ENCODE measurements at places on chromosomes 5 and 9.

GRCh38 chr5:89129941-89130340 lies 247.0 kb upstream of the MEF2C start:
- no peak for DNase-seq

- no peak for DNase-seq
These were observed 42.7 kb upstream of the ZNF608 start for GRCh38 chr5:124789104-124789605.

- DNase-seq = no peak
These were observed 417.0 kb upstream of the ADAMTSL1 start for GRCh38 chr9:18056993-18057369.

DNA sequence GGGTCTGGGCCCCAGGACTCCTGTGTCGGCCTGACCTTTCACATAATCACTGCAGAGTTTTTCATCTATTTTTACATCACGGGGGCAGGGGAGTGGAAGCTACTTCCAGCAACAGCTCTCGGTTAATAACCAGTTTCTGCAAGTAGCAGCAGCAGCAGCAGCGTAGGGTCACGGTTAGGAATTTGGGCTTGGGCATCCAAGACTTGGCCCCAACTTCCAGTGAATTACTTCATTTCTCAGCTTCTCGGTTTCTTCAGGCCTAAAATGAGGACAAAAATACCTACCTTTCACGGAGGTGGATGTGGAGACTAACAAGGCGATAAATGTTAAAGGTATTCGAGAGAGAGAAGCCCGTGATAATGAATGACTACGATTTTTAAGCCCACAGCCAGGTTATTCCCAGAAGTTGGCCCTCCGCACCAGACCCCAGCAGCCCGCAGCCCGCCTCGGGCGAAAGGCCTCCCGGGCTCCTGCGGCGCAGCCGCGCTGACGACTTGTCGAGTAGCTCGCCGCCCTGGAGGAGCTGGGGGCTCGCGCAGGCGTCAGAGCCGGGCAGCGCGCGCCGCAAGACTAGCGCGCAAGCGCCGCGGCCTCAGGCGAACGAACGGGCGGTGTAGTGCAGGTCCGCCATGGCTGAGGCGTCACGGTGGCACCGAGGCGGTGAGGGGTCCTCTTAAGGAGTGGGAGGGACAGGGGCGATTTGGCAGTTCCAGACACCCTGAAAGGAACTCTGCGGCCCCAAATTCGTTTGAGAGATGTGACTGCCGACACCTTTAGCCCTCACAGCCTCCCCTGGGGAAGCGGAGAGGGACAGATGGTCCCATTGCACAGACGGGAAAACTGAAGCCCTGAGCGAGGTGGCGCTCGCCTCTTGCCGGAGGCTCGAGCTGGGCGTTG lies at the start of gene PKD2L2:
PKD2L2 (plus strand) TSS at position 595 of the 897 bp plus-strand sequence; CDS start at position 630, 35 bp downstream.
- DNase-seq = peak; percentile 78

GRCh38 chr5:142239394-142240159 lies 85.2 kb downstream of the SPRY4 start:
- DNase-seq = no peak

- no peak for DNase-seq
These were observed 441.9 kb downstream of the ARHGEF28 start for GRCh38 chr5:74067748-74068541.

GRCh38 chr5:21236971-21237427 lies 1249.0 kb upstream of the CDH18 start:
- no peak for DNase-seq

- no peak for DNase-seq
These were observed 639 bp downstream of the AMACR start for GRCh38 chr5:34007201-34007620.

- no peak for DNase-seq
These were observed at the start of gene DAPK1 for GRCh38 chr9:87497604-87498045. DAPK1 (plus strand) TSS chr9:87497867; CDS start chr9:87499078, 1,211 bp downstream.

GRCh38 chr9:127389381-127390247 lies 7.4 kb upstream of the SLC2A8 start:
- DNase-seq = no peak

DNA sequence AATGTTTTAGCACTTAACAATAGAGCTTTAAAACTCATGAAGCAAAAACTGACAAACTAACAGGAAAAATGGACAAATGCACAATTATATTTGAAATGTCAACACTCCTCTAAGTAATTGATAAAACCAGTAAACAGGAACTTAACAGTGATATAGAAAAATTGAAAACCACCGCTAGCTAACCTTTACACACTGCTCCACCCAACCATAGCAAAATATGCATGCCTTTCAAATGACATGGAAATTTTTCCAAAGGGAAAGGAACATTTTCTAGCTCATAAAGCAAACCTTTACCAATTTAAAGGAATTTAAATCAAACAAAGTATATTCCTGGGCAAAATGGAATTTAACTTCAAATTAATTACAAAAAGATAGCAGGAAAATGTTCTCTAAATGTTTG lies 109.2 kb downstream of the ADAMTS19 start:
- no peak for DNase-seq

DNA sequence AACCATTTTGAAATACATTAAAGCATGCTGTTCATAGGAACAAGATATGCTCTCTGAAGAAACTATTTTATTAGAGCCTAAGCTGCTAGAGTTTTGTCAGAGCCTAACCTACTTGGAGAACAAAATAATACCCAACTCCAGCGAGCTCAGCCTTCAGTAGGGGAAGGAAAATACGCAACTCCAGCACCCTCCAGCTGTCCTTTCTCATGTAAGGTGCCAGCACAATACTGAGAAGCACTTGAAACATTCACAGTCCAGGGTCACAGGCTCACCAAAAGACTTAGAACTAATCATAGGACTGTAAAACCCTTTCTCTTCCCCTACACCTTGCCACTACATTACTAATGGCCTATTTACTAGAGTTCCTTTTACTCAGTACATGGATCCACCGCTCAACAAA lies 18.9 kb downstream of the DPYSL3 start:
- no peak for DNase-seq

DNA sequence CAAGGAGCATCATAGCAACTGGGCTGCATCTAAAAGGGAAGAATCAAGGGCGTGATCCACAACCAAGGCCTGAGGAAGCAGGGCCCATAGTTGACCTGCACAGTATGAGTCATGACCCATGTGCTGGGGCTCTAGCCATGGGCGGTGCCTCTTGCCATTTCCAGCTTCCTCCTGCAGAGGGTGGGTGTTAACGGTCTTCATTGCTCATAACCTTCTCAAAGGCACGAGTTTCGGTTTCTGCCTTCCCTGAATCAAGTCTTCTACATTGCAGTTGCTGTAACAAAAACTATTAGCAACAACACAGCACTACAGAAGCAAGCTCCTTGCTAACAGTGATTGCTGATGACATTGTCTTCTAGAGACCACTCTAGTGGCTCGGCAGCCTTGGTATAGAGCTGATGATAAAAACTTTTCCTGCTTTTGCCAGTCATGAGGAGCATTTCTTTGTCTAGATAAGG lies 66.9 kb downstream of the CTSL start:
- no peak for DNase-seq

DNA sequence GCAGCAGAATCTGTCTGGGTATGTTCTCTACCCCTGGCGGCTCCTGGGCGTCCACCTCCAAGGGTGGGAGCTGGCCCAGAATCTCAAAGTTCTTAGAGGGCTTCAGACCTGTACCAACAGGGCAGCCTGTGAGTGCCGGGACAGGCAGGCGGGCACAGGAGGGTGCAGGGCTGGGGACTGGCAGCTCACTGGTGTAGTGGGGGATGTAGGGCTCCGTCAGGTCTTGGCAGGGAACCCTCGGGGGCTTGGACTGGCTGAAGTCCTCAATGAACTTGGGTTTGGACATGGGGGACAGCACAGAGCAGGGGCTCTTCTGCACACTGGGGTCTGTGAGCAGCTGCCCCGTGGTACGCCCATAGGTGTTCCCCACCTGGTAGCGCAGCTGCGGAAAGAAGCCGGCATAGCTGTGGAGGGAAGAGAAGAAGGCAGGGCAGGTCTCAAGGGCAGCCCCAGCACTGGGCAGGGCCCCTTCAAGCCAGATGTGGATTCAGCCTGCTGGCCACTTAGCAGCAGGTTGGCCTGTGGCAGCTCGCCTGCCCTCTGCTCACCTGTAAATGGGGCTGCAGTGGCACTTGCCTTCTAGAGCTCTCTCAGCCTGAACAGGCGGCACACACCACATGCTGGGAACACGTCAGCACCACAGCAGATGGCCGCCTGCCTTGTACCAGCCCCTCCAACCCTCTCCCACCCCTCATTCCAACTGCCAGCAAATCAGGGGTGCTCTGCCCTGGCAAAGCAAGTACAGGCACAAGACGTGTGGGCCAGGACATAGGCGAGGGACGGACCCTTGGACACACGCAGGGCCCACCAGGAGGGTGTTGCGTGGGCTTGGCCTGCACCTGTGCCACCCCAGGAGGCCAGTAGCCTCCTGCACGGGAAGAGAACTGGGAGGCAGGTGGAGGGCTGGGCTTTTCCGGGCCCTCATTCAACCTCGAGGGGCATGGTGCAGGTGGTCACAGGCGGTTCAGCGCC lies 4.6 kb downstream of the TUBB4B start:
- DNase-seq = no peak

DNA sequence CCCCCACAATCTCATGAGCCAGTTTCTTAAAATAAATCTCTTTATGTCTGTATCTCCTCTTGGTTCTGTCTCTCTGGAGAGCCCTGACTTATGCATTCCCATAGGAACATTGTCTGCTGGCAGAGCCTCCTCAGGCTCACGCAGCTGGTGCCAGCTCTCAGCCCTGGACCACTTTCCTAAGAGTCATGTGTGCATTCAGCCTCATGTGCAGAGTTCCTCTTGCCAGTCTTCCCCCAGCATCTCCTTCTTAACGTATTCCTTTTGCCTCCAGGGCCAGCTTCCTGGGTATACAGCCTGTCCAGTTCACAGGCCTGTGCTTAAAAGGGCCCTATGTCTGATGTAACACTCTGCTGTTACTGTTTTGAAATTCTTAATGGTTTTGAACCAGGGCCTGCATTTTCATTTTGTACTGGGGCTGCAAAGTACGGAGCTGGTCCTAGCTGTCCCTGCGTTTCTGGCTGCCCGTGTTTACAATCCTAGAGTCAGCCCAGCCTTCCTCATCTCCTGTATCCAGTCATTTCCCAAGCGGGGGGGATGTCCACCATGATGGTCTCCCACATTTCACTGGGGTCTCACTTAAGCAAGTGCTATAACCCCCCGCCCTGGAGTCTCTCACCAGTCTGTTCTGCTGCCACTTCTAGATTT lies 18.1 kb downstream of the ANKRD33B start:
- no peak for DNase-seq

- DNase-seq = peak; percentile 79
These were observed 104.9 kb downstream of the CFAP90 start for GRCh38 chr5:7745882-7746610.

- DNase-seq = peak; percentile 10
These were observed 211.7 kb upstream of the MVB12B start for GRCh38 chr9:126114850-126115460.

GRCh38 chr5:36648426-36648825 lies 42.0 kb downstream of the SLC1A3 start:
- no peak for DNase-seq

DNA sequence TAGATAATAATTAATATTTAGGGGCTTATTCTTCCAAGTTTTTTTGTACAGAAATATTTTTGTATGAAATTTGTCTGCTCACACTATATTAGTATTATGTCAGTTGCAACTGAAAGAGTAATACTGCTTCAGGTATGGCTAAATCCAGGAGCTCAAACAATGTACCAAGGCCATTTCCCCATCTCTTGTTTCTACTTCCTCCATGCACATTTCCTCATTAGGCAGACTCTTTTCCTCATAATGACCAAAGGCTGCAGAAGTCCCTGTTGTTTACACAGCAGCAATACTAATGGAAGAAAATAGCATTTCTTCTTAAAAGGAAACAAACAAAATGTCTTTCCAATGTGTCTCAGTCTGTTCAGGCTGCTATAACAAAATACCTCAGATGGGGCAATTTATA lies 9.2 kb upstream of the OTULINL start:
- no peak for DNase-seq

DNA sequence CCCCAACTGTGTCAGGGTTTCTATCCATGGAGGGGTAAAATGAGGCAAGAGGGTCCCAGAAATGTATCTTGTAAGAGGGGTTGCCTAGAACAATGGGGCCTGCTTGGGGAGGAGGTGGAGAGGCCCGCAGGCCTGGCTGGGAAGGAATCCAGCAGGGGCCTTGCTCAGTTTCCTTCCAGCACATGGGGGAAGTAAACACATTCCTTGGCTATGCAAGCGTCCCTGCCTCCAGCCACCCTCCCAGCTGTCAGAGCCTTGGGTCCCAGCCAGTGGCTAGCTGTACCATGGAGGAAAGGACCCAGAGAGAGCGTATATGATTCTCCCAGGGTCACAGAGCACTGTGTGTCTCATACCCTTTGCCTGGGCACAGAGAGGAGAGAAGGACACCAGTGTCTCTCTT lies 71.1 kb upstream of the IL17B start:
- DNase-seq = no peak

GRCh38 chr5:111224561-111225345 lies 569 bp downstream of the CAMK4 start:
- DNase-seq = no peak

- DNase-seq = no peak
These were observed 1.4 kb downstream of the ANKRA2 start for GRCh38 chr5:73564018-73564417.

DNA sequence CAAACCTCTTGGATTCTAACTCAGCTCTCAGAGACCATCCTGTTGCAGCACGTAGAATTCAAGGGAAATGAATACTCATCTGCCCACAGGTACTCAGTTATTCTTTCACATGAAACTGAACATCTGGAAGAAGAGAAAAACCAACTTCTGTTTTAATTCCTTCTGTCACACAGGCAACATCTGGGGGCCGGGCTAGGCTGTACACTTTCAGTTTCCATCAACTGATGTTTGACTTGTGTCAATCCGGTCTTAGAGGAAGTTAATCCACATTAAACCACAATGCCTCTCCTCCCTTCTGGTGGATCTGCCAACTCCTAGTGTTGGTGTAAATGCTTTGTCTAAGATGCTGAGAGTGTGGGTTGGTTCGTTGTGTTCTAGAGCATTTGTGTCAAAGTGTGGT lies 17.6 kb downstream of the DMRT3 start:
- DNase-seq = no peak

DNA sequence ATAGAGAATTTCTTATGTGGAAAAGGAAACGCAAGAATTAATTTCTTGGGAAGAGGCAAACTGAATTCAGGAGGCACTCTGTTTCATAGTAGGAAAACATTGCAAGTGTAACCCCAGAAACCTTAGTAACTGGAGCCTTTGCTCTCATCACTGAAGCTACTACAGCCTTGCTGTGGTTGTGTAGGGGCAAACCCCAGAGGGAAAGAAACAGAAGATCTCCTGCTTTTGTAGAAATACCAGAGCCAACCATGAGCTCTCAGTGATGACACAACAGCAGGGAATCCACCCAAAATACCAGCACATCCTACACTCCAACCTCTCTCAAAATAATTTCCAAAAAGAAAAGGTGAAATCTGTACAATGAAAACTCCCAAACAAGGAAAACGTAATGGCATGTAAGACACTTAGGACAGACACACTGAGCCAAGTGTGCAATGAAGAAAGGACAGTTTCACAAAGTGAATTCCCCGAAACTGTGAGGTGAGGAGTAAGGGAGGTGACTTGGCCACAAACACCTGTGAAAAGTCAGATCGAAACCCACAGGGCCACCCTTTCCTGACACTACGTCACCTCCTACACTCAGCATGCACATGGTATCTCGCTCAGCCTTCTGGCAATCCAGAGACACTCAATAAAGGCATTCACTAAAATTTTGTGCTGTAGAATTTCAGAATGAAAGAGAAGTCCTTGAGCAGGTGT lies 8.5 kb upstream of the ACSL6 start:
- no peak for DNase-seq

Measured in ecto neural progenitor cell (in vitro differentiated cells).